Stimulated activated CD8-positive, alpha-beta memory T cell treated with anti-CD3 and anti-CD28 coated beads, Interleukin-4, amount 100 ng/mL, for 1 hour (primary cell): ENCODE measurements at places on chromosomes 5 and 9.

DNA sequence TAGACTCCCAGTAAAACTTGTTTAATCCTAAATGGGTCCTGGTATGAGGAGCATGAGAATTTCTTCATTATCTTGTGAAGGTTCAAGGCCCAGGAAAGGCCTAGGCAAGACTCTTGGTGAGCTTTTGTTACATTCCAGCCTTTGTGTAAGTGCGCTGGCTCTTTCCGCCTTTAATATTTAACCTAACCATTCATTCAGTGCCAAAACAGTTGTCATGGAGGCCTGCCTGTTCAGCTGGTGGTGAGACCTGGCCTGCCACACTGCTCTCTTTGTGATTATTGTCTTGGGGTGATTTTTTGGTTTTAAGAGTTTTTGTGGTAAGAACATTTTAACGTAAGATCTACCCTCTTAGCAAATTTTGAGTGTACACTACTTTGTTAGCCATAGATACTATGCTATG lies 127.5 kb upstream of the WWC1 start:
- DNase-seq, result no peak

GRCh38 chr5:56069652-56070226 lies 75.0 kb upstream of the IL6ST start:
- DNase-seq, result no peak

DNA sequence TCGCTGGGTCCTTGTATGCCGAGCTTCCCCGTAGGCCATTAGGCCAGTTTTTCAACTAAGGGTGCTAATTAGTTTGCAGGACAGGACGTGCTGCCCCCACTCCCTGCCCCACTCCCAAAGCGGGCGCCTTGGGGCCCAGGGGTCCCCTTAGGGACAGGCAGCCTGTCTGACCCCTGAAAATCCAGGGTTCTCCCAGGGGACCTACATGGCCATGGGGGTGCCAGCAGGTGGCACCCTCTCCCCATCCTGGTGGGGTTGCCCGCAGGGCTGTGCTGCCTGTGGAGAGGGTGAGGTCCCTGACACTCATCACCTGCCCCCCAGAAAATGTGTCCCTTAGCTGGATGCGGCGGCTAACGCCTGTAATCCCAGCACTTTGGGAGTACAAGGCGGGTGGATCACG lies 8.5 kb upstream of the CCDC187 start:
- DNase-seq, result no peak

DNA sequence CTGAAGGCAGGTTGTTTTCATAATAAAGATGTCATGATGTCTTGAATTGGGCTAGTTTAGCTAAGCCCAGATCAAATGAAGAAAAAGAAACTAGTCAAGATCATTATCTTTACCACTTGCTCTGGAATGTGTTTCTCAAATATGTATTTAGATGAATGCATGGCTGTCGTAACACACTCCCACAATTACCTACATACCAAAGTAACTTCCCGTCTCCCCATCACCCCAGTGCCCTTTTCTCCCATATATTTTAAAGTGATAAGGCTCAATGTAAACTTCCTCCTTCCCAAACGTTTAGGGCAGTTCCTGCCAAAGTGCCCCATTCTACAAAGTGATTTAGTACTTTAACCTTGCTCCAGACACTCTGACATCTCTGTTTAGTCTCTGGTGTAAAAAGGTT lies 61.4 kb downstream of the SLC1A3 start:
- DNase-seq, result no peak

- DNase-seq, result no peak
Observed at GRCh38 chr5:56688402-56688801, 126.9 kb upstream of the MAP3K1 start.

DNA sequence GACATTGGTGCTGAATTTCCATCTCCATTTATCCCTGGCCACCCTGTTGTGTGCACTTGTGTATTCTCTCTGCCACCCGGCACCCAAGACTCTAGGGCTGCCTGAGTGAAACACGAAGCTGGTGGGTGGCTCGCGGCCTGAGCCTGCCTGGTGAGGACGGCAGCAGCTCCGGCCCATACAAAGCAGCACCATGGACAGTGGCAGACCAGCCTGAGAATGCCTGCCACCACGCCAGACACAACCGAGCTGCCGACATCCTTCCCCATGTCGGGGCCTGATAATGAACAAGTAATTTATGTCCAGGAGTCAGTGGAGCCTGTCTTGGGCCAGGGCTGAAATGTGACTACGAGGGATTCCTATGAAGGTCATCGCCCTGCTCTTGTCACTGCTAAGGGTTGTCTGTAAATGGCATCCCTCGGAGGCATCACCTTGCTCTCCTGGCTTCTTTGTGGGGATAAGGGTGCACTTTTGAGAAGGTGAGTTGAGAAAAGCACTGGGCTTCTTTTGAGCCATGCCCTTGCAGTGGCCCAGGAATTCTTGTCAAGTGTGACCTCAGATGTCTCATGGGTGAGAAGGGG lies 175.7 kb downstream of the MELK start:
- DNase-seq, result no peak

DNA sequence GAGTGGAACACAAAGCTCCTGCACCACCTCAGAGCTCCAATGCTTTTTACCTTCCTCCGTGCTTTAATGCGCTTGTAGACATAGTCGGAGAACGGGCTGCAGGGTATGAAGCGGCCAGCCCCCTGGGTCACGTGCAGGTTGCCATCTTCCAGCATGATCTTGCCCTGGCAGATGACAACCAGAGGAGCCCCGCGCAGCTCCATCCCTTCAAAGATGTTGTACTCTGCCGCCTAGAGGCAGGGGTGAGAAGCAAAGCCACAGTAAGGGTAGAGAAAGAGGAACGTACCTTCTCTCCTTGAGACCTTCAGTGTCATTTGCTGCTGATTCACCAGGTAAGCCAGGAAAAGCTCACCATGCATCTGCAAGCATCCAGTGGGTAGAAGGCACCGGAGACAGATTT lies 112.3 kb downstream of the DPYSL3 start:
- DNase-seq, result no peak

- no peak for DNase-seq
Observed at GRCh38 chr5:79936646-79937216, 54.3 kb downstream of the MTX3 start.

- no peak for DNase-seq
Observed at GRCh38 chr9:4955836-4956235, 29.2 kb upstream of the JAK2 start.

DNA sequence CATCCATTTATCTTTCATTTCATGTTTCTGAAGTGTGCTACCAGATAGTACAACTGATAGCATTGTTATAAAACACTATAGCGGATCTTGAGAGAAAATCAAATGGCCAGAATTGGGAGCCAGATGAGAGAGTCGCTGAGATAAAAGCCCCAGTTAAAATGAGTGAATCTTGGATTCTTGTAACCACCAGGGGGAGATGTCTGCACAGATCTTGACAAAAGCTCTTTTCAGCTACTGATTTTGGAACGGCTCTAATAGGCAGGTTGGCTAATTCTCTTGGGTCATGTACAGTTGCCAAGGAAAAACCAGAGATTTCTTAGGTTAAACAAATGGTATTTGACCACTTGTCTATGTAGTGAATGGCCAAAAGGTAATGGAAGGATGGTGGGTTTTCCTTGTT lies 21.7 kb downstream of the F2RL2 start:
- no peak for DNase-seq

GRCh38 chr5:60811105-60811504 lies 33.0 kb downstream of the ELOVL7 start:
- no peak for DNase-seq

GRCh38 chr5:53010814-53011213 lies 21.7 kb downstream of the ITGA2 start:
- no peak for DNase-seq

DNA sequence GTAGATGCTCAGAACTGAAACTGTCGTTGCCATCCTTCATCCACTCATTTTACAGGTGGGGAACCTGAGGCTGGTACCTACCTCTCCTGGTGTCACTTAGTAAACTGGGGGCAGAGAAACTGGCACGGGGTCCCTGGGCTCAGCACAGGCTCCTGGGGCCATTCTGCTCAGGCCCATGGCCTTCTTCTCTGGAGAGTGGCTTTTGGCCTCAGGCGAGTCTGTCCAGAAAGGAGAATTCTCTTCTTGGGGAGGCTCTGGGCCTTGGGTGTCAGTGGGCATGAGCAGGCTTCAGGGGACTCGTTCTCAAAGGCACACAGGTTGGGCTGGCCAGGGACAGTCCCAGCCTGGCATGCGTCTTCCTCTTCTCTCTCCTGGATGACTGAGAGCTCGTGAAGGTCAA lies 24.6 kb downstream of the COL5A1 start:
- DNase-seq, result no peak

DNA sequence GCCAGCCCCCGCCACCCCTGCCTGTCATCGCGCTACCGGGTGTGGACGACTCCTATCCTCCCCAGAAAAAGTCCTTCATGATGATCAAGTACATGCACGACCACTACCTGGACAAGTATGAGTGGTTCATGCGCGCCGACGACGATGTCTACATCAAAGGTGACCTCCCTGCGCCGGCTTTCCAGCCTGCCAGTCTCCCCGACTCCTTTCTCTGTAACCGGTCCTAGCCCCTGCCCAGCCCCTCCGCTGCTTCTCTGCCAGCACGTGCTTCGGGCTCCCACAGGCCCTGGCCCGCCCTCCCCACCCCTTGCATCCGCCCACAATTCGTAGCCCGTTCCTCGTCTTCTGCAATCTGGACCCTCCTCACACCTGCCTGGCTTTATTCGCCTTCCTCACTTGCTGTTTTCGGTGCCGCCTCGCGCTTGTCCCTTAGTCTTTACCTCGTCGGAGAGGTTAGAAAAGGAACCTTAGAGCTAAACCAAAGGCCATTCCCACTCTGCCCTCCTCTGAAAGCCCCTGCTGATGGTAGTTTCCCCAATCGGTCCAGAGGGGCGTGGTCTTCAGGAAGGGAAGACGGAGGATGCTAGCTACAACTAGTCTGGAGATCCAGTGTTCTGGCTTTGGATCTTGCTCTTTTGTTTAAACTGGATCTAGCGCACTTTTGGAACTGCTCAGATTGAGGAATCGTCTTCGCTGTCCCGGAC lies 1.4 kb downstream of the CHSY3 start:
- DNase-seq, result no peak

- no peak for DNase-seq
Observed at GRCh38 chr9:107631788-107632187, 142.2 kb upstream of the KLF4 start.

DNA sequence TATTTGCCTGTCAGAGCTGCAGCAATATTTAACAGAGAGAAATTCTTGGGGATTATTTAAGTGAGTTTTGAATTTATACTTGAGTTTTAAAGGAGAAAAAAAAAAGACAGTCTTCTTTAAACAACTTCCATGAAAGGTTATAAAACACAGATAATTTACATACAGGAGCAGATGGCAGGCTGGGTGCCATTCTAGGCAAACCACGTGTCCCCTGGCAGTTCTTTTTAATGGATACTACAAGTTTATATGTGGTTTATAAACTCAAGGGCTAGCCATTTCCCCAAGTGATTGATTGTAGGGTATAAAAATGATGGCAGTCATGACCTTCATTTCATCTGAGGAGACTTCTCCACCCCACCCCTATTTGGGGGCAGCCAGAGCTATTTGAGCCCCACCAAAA lies 166.6 kb downstream of the FSTL4 start:
- no peak for DNase-seq

DNA sequence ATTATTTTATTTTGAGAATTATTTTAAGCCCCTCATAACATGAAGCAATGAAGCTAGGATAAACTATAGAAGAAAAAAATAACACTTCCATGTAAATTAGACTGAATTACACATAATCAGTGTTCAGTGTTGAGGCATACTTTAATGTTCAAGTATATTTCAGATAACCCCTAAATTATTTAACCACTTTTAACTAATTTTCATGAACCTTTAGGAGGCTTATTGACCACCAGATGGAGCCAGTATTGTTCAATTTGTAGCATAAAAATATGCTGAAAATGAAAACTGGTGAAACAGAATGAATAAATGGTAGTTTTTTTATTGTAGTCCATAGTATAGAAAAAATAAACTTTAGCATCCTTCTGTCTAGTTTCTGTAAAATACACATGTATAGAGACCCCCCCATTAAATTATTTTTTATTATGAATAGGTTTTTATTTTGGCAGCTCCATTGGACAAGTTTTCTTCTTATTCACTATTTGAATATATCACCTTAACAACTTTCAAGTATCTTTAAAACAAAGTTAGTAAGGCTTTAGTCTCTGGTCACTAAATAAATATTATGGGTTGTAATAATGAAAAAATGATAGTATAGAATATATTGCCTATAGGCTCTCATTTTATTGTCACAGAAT lies 190.1 kb downstream of the CWC27 start:
- DNase-seq, result no peak

DNA sequence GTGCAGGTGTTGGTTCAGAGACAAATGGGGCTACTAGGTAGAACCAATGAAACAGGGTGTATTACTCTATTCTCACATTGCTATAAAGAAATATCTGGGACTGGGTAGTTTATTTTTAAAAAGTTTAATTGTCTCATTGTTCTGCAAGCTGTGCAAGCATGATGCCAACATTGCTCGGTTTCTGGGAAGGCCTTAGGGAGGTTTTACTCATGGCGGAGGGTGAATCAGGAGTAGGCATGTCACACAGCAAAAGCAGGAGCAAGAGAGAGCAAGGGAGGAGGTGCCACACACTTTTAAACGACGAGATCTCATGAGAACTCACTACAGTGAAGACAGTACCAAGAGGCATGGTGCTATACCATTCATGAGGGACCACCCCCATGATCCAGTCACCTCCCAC lies 134.6 kb downstream of the PIK3R1 start:
- no peak for DNase-seq

DNA sequence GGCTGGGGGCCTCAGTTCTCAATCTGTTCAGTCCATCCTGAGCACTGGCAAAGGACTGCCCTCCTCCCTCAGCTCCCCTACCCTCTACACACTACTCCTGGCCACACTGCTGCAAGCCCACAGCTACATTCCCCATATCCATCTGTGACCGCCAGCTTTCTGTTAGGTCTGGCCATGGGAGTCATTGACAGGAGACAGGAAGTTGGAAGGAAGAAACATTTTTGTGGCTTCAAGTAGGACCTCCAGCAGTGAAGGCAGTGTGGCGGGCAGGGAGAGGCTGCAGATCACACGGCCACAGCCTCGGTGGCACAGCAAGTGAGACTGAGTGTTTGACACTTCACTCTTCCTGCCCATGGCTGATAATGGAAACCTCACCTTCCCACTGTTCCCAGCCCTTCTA lies 55.9 kb downstream of the SECISBP2 start:
- DNase-seq, result no peak

DNA sequence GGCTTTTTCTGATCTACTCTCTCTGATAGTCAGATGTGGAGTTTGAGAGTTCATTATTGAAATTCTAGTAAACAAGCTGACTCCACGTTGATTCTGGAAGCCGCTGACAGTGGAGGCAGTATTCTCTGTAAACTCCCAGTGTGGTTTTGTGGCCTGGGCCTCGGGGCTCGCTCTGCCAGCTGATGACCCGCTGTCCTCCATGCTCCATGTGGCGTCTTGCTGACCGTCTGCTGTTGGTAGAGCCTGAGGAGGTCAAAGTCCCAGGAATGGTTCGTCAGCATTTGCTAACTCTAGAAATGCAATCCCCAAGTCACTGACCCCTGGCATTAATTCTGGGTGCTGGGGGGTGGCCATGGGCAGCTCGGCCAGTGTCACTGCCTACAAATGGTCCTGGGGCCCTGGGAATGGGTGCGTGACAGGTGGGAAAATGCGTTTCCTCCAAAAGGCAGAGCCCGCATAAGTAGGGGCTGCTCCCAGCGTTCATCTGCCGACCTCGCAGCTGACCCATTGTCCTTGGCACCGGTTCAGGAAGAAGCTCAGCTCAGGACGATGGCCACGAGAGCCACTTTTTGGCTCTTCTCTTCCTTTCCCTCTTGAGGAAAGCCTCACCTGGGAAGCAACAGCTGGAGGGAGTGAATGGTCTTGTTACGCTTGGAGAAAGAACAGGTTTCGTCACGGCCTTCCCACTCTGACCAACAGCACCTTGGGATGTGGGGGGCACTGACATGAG lies 55.1 kb downstream of the MRPL36 start:
- DNase-seq, result no peak
